ENCODE measurements at places on chromosomes 13 and 19.

DNA sequence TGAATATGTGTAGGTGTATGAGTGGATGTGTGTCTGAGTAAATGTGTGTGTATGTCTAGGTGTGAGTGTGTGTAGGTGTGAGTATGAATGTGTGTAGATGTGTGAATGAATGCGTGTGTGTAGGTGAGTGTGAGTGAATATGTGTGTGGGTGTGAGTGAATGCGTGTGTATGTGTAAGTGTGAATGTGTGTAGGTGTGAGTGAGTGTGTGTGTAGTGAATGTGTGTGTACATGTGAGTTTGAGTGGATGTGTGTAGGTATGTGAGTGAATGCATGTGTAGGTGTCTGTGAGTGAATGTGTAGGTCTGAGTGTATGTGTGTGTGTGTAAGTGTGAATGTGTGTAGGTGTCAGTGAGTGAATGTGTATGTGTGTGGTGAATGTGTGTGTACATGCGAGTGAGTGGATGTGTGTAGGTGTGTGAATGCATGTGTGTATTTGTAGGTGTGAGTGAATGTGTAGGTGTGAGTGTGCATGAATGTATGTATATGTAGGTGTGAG is 201.0 kb upstream of the ZNF536 start:
- no peak for DNase-seq

- DNase-seq: no peak
These were observed 62.5 kb downstream of the RAP2A start for GRCh38 chr13:97496511-97496910.

DNA sequence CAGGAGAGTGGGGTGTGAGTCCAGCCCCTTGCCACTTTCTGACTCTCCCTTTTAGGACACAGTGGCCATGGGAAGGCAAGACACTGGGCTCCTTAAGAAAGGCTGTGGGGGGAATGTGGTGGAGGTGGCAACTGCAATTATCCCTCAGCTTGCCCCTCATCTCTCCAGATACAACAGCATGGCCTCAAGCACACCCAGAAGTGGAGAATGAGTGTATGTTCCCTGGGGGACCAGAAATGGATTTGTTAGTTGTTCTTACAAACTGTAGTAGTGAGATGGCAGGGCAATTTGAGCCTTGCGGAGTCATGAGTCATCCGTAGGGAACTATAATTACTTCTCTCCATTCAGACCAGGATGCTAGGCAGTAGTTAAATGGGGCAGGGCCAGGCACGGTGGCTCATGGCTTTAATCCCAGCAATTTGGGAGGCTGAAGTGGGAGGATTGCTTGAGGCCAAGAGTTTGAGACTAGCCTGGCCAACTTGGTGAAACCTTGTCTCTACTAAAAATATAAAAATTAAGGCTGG is 25.6 kb upstream of the CXCL17 start:
- no peak for DNase-seq

- DNase-seq: no peak
These were observed 5.7 kb upstream of the JUND start for GRCh38 chr19:18286973-18287635.

- DNase-seq: no peak
These were observed 829.7 kb downstream of the PCDH17 start for GRCh38 chr13:58461217-58461616.

- DNase-seq: peak; percentile 61
These were observed at the start of the genes BRME1 and CC2D1A for GRCh38 chr19:13905634-13906520. TSS of gene BRME1 (minus strand) at chr19:13906117. CDS start at chr19:13904892, 1,225 bp downstream. TSS of gene CC2D1A (plus strand) at chr19:13906201. CDS start at chr19:13906442, 241 bp downstream.

DNA sequence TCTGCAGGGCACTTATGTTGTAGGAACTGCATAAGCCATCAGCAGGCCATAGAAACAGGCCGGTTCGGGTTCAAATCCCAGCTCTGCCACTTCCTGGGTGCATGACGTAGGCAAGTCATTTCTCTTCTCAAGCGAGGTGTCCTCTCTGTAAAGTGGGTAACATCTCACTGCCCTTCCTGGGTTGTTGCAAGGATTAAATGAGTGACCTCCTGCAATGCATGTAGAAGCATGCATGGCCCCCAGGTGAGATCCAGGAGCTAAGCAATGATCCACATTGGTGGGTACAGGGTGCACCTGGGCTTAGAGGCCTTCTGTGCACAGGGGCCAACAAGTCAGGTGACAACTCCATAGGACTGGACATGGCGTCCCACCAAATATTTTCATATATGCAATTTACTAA is 13.8 kb downstream of the PHLDB3 start:
- no peak for DNase-seq

GRCh38 chr13:21234526-21234925 is 58.1 kb downstream of the MRPL57 start:
- no peak for DNase-seq

DNA sequence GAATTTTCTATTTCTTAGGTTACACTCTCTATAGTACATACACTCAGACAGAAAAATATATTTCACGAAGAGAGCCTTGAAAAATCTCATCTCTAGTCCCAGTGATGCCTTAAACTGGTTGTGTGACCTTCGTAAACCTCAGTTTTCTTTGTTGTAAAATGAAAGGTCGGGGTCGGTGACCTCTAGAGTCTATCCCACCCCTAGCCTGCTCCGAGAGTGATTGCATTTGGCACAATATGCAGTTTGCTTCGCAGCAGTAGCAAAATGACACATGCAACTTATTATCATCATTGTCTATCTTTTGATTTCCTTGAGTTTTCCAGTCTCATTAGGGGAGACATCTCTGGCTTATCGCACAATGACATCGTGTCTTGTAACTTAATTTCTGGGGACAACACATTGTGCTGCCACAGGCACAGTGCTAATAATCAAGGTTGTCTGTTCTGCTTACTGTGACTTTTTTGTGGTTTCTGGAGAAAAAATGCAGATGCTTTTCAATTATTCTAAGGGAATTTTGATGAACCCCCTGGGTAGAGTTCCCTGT is 115.0 kb downstream of the GGACT start:
- DNase-seq: no peak

- no peak for DNase-seq
These were observed 116.2 kb upstream of the FREM2 start for GRCh38 chr13:38570706-38571105.

GRCh38 chr13:27199696-27200095 is 28.1 kb upstream of the USP12 start:
- no peak for DNase-seq

DNA sequence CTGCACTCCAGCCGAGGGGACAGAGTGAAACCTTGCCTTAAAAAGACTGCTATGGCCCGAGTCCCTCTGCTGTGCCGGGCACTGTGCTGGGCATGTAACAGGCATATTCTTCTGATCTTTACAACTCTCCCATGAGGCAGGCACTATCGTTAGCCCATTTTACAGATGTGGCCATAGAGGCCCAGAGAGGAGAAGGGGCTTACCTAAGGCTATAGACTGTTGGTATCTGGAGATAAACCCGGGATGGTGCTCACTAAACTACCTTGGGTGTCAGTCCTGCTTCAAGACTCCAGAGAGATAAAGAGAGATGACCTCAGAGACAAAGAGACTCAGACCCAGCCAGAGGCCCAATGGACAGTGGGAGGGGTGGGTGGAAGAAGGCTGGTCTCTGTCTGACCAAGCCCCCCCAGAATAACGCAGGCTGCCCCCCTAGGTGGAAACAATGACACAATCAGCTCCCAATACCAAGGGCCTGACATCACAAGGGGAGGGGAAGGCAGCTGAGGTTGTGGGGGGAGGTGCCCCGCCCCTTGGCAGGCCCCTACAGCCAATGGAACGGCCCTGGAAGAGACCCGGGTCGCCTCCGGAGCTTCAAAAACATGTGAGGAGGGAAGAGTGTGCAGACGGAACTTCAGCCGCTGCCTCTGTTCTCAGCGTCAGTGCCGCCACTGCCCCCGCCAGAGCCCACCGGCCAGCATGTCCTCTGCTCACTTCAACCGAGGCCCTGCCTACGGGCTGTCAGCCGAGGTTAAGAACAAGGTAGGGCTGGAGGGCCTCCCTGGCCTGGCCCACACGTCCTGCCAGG is at the start of gene CNN1:
TSS of gene CNN1 (plus strand) at position 620 of the 805 bp plus-strand sequence. CDS start at position 697, 77 bp downstream.
- DNase-seq: no peak

GRCh38 chr13:113862931-113863523 is 849 bp downstream of the GAS6 start:
- no peak for DNase-seq

GRCh38 chr13:74003374-74003773 is 130.8 kb downstream of the KLF12 start:
- no peak for DNase-seq

DNA sequence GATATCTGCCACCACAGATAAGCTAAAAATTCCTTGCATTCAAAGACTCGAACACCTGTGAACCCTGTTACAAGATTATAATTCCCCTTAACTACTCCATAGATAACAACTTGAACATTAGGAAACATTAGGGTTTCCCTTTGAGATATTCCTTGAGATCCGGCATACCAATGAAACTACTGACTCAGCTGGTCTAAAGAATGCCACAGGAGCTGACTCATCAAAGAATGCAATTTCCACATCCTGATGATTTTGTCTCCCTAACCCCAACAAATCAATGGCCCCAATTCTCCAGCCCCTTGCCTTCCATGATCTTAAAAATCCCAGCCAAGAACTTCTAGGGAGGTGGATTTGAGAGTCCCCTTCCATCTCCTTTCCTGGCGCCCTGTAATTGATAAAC is 35.6 kb upstream of the ZNF599 start:
- DNase-seq: no peak
